ENCODE measurements at places on chromosomes 13 and 19.

- DNase-seq: no peak
Observed at GRCh38 chr19:21617740-21618339, 112.4 kb downstream of the ZNF429 start.

GRCh38 chr19:7355151-7355820 lies 6.5 kb downstream of the ARHGEF18 start:
- DNase-seq: no peak

DNA sequence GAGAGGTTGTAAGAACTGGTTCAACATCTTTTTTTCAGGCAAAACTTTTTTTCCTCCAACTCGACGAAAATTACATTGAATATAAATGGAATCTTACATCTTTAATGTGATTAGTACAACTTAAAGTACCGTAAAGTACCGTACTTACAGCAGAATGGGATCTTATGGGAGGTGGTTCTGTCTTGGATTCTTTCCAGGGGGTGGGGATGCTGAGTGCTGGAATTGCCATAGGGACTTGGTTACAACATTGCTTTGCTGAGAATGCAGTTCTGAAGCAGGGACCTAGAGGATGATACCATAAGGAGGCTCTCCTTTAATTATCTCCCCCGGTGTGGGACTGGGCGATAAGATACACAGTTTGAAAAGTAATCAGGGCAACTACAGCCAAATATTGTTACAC lies 186.4 kb downstream of the KLF5 start:
- no peak for DNase-seq

DNA sequence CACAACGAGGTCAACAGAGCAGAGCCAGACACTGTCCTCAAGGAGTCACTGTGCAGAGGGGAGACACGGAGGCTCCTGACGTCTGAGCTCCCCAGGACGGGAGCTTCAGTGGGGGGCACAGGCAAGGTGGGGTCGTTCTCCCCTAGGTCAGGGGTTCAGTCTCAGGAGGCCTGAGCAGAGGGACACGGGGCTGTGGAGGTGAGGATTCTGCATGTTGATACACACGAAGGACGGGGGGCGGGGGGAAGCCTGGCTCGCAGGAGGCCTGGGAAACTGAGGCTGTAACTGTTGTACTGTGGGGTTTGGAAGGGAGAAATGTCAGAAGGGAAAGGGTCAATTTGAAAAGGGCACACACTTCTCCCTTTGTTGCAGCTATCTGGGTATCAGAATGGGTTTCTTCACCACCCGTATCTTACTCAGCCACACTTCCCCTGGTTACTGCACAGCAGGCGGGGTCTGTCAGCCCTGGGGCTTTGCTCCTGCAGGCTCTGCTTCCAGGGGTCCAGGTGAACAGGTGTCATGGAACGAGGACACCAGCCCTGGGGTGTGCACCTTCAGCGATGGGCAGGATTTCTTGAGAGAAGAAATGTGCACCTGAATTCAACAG lies 748 bp upstream of the SIGLEC8 start:
- no peak for DNase-seq

- no peak for DNase-seq
Observed at GRCh38 chr13:75541287-75541686, 3.6 kb upstream of the COMMD6 start.

DNA sequence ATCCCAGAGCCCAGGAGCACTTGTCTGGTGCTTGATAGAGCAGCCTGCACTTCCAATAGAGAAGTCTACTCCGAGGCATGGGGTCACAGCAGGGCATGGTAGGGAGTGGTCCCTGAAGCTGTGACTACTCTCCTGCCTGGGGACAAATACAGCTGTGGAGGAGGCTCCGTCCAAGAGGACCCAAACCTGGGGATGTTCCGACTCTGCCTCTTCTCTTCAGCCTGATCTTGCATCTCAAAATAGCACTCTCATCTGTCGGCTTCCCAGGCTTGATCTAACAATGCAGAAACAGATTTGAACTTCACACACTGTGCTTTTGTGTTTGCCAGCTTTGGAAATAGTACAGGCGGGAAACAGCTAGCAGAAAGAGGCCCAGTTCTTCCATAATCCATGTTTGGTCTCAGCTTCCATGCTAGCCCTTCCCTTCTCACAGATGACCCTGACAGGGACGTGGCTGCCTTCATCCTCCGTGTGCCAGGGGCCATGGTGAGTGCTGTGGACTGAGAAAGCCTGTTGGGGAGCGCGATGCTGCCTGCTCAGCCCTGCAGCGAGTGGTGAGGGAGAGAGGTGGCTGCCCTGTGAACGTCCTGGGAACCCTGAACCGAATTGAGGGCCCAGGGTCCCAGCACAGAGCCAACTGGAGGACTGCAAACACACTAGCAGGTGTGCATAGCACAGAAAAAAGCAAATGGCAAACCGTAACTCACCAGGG lies 150.3 kb upstream of the GPR12 start:
- DNase-seq: no peak

DNA sequence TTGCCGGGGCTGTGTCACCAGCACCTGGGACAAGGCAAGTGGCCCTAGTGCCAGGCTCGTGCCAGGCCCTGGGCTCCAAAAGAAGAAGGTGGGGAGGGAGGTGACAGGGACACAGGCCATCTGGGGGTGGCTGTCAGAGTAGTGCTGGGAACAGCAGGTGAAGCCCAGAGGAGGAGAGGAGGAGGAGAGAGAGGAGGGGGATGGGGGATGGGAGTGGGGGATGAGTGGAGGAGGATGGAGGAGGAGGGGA lies 18.7 kb downstream of the LSM4 start:
- DNase-seq: no peak

DNA sequence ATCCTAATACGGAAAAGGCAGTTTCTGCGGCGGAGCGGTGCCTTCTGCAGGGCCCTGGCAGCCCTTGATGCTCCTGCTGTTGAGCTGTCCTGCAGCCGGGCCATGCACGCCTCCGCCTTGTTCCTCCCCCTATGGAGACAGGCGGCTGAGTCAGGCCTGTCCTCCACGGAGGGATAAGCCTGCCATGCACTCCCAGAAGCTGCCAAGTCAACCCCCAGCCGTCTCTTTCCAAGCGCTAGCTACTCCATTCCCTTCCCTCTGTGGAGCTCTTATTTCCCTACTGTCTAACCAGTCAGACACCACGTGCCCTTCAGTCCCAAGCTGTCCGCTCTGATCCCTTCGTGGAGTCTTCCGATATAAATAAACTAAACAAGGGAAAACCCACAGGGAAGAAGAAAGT lies 197.0 kb downstream of the COL4A1 start:
- DNase-seq: no peak

DNA sequence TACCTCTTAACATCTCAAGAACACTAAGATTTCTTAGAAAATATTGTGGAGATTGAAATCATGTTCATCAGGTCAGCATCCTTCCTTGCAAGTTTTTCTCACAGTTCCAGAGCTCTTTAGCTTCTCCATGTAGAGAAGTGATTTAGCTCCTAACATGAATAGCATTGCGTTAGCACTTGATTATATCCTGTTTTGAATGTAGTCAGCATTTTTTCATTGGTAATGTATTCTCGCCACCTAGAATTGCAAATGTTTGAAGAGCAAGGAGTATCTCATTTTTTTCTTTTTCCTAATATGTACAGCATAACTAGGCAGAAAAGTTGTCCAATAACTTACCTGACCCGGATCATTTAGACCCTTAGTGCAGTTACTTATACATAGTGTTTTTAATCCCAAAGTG lies 6.6 kb downstream of the ZNF470 start:
- no peak for DNase-seq

GRCh38 chr13:89695343-89696257 lies 1651.9 kb upstream of the MIR17HG start:
- DNase-seq: no peak

DNA sequence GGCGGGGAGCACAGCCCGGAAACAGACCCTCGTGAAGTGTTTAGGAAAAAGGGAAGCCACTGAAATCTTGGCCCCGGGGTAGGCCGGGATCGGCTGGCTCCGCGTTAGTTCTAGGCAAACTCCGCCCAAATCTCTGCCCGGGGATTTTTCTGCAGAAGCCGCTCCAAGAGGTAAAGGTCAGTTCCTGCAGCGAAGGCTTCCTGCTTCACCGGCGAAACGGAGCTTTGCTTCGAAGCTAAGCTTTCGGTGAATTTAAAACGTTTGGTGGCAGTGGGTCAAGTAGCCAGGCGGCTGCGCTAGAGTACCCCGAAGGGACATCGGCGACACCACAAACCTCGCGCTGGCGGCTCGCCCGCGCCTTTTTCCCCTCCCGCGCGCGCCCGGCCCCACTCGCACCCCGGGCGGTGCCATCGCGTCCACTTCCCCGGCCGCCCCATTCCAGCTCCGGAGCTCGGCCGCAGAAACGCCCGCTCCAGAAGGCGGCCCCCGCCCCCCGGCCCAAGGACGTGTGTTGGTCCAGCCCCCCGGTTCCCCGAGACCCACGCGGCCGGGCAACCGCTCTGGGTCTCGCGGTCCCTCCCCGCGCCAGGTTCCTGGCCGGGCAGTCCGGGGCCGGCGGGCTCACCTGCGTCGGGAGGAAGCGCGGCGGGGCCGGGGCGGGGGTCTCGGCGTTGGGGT lies 441 bp downstream of the GJB2 start:
- no peak for DNase-seq

DNA sequence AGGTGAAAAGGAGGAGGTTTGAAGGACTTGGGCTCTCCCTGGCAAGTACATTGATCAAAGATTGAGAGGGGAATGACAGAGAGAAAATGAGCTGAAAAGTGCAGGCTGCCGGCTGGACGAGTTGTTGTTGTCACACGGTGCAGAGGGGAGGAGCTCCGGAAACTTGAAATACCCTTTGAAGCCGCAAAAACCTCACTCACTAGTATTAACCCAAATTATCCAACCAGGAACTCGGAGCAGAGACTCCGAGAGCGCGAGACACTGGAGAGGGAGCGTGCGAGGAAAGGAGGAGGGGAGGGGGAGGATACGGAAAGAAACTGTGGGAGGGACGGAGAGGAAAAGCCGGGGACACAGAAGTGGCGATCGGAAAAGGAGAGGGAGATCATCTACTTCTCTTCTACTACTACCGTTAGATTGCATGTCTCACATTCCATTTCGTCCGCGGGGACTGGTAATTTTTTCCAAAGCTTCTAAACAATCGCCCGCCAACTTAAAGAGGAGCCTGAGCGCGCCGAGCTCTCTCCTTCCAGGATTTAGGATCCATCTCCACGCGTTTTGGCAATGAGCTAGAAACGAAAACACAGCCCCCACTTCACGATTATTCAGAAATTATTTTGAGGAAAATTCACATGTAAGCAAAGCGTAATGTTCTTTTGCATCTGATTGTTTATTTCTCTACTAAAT lies at the start of gene DACH1:
TSS of gene DACH1 (minus strand) at position 74 of the 684 bp plus-strand sequence.
- DNase-seq: peak; percentile 23

DNA sequence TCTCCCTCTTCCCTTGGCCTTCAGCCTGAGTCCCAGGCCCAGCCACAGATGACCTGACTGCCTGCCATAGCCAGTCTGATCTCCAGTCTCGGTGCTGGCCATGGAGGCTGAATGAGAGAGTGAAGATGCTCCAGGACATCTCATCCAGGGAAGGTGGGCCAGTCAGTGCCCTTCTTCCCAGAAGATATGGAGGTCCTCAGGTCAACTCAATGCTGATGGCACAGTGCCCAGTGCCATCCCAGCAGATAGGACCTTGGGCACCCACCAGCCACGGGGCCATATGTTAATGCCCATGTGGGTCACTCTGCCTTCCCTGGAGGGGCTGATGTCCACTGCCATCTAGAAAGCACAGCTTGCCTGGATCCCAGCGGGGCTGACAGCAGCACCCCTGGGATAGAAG lies 7.2 kb downstream of the VSTM2B start:
- DNase-seq: no peak

- no peak for DNase-seq
Observed at GRCh38 chr19:16559780-16560276, 12.4 kb downstream of the SLC35E1 start.

- no peak for DNase-seq
Observed at GRCh38 chr13:54029226-54029625, 1000.6 kb downstream of the OLFM4 start.

DNA sequence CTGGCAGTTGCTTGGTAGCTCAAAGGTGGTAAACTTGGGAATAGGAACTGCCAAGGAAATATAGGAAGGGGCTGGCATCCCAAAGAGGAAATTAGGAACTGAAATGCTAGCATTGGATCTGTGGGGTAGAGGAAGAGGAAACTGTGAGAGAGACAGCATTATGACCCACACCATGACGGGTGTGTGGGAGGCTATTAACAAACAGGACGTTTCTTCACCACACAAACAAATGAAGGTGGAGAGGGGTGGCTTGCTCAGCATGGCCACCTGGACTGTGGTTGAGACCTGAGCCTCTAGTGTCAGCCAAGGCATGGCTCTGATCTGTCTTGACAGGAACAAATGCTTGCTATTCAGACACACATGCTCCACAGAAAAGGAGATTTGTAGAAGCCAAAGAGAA lies 178.2 kb downstream of the B3GLCT start:
- DNase-seq: no peak

- no peak for DNase-seq
Observed at GRCh38 chr19:51422053-51422448, 4.6 kb upstream of the SIGLEC10 start.

DNA sequence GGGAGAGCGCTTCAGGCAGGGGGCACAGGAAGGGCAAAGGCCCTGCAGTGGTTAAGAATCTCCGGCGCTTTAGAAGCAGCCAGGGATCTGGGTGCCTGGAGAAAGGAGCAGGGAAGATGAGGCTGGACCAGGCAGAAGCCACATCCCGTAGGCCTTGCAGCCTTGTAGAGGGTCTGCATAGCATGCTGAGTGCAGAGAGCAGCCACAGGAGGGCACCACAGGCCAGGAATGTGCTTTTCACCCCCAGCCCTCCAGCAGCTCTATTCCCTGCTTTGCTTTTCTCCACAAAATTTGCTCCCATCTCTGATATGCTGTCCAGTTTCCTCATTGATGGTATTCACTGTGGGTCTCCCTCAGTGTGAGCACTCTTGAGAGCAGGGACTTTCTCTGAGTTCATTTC lies 5.7 kb downstream of the WDR62 start:
- DNase-seq: no peak

DNA sequence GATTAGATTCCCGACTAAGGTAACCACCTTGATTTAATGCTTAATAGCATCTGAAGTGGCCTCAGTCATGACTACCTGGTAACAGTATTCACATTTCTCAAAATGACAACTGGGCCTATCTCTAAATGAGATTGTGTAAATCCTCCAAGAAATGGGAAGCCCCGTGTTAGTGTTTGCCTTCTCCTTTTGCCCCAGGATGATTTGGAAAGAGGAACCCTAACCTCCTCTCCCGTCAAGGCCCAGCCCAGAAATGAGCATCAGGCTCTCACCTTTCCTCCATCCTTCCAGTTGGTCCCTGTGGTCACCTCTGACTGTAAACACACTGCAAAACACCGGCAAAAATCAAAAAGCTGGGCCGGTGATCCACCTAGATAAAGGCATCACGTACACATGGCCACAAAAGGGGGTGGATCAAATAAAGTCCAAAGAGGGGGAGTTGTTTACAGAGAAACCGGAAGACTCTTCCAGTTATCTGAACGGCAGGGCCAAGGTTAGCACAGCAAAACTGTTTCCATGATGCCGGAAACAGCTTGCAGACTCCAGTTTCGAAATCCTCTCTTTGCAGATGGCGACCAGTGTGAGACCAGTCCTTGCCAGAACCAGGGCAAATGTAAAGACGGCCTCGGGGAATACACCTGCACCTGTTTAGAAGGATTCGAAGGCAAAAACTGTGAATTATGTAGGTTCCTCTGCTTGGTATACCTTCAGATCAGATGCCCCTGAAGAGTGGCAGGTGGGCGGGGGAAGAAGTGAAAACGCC lies 16.4 kb downstream of the F10 start:
- no peak for DNase-seq

All from NCI-H1436 treated with DMSO at 0.1 percent for 48 hours (cell line).